Endodermal cell (in vitro differentiated cells): ENCODE measurements at places on chromosomes 3 and 15. TPM values are rescaled to one million over a fixed set of nuclear protein-coding genes. Genes with fewer than 3 reads are reported as not detected.

DNA sequence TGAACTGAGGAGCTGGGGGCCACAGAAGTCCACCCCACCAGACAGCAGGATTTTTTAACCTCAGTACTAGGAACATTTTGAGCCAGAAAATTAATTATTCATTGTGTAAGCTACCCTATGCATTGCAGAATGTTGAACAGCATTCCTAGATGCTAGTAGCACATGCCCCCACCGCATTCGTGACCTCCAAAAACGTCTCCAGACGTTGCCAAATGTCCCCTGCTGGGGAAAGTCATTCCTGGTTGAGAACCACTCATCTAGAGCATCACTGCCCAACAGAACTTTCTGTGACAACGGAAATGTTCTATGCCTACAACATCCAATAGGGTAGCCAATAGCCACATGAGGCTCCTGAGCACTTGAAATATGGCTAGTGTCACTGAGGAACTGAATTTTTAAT is 333.5 kb downstream of the FOXP1 start:
- DNase-seq: no peak

- no peak for DNase-seq
These were observed 63.4 kb upstream of the LEKR1 start for GRCh38 chr3:156762631-156763185.

DNA sequence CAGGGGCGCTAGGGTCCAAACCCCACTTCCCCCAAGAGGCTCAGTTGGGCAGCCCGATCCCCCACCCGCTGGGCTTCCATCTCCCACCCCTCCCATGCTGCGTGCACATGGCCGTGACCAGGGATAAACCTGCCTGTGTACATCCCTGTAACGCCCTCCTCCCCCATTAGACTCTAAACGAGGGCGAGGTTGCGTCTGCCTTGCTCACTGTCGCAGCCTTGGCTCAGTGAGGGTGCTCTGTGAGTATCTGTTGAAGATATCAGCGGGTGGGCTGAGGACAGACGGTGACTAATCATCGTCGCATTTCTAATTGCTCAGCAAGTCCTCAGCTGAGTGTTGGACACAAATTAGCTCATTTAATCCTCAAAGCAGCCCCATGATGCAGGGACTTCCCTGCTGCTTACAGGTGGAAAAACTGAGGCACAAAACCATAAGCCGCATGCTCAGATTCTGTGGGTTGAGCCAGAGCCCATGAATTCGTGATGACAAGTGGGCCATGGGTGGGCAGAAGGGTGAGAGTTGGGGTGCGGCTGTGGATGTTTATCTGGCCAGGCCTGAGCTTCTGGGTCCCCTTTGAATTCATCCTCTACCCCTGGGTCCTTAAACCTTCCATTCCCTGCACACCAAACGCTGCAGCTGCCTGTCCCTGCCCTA is 26.0 kb downstream of the FBLN2 start:
- peak; percentile 78 for DNase-seq

The CLDN18 gene
- 0.15 to 0.75 TPM (median 0.27 TPM) in 3 replicates for total RNA-seq

DNA sequence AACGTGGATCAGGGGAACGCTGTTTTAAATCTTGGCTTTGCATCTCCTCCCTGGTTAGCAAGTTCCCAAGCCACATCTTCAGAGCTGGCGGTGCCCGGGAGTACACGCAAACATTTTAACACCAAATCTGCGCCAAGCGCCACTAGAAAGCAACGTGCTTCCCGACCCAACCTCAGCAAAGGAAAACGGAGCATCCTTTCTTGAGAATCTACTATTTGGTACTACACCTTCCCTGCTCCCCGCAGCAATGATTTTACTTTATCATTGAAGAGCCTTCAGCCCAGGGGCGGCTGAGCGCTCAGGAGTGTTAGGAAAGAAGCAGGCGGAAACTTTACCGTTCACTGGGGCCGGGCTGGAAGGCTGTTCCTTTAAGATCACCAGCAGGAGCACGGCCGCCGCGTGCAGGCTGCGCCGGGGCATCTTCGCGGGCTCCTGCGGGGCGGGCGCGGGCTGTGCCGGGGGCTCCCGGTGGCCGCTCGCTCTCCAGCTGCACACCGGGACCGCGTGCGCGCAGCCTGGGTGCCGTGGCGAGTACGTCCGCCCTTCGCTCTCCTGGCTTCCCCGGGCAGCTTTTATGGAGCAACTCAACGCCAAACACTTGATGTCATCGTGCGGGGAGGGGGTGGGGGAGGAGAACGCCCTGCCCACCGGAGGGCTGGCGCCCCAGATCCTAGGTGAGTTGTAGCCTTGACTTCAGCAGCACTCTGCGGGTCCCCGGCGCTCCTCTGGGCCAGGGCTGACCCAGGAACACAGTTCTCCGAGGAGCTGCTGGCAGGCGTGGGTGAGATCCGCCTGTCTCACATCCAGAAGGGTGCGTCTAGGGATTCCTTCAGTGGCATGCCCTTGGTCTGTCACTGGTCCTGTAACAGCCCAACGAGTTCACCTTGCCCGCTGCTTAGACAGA is at the start of gene CA12:
Gene CA12 (minus strand): TSS at position 546 of the 904 bp plus-strand sequence. CDS start 126 bp downstream, at position 420.
- peak; percentile 85 for DNase-seq

GRCh38 chr3:149575213-149575960 is 82.4 kb downstream of the WWTR1 start:
- DNase-seq: peak; percentile 65

The LMOD3 gene
- not detected in 2 replicates for total RNA-seq

The CADPS gene
- total RNA-seq: 20.8 and 22.0 TPM in 2 replicates
